Gastrocnemius medialis (tissue), 4 donors: ENCODE measurements at places on chromosomes 1 and 21.

- no peak for DNase-seq
These were observed 998 bp upstream of the TTC34 start for GRCh38 chr1:2802421-2802961.

DNA sequence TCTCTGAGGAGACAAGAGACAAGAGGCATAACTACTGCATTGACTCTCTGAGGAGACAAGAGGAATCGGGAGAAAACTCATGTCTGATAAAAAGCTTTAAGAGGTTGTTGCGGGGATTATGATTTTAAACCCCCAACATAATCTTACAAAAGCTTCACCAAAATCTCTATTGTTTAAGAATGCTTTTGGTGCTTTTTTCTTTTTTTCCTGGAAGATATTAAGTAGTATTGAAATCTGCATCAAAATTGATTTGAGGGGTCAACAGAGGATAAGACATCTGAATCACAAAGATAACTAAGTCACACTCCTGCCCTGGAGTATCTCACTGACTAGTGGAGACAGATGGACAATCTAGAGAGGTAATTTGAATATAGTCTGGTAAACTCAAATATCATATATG lies 115.6 kb upstream of the MROH9 start:
- no peak for DNase-seq

- DNase-seq: no peak
These were observed 79.2 kb upstream of the DESI2 start for GRCh38 chr1:244573768-244574167.

GRCh38 chr1:198681252-198681651 lies 42.4 kb downstream of the PTPRC start:
- DNase-seq: no peak

DNA sequence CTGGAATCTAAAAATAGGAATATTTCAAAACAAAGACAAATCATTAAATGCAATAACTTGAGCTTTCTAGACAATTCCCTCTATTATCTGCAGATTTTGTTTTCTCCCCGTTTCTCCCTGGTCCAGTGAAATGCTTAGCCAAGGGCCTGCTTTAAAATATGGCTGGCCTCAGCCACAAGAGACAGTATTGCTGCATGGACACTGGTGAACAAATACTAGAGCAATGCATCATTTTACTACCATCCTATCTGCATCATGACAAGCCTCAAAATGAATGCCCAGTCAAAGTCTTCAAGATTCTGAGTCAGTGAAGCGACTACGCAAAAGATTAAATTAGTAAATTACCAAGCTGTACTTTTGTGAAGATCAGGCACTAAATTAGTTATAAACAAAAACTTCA lies 80.5 kb downstream of the ENAH start:
- no peak for DNase-seq

DNA sequence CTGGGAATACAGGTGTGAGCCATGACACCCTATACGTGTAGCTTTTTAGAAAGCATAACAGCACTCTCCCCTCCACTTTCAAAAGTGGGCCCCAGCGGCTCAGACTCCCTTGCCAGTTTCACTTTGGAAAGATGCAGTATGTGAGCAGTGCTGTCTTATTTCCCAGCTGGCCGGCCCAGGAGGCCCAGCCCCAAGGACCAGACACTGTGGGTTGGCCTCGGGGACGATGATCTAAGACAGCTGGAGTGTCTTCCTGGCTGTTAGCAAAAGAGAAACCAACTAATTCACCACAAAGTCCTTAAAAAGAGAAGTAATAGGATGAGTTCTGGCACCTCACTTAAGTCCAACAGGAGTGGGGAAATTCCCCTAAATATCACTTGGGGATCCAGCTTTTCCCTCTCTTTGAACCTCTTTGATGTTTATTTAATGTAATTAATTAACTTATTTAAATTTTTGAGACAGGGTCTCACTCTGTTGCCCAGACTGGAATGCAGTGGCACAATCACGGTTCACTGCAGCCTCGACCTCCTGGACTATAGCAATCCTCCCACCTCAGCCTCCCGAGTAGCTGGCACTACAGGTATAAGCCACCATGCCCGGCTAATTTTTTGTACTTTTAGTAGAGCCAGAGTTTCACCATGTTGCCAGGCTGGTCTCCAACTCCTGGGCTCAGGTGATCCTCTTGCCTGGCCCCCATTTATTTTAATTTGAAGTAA lies 17.6 kb upstream of the CLIC4 start:
- no peak for DNase-seq

DNA sequence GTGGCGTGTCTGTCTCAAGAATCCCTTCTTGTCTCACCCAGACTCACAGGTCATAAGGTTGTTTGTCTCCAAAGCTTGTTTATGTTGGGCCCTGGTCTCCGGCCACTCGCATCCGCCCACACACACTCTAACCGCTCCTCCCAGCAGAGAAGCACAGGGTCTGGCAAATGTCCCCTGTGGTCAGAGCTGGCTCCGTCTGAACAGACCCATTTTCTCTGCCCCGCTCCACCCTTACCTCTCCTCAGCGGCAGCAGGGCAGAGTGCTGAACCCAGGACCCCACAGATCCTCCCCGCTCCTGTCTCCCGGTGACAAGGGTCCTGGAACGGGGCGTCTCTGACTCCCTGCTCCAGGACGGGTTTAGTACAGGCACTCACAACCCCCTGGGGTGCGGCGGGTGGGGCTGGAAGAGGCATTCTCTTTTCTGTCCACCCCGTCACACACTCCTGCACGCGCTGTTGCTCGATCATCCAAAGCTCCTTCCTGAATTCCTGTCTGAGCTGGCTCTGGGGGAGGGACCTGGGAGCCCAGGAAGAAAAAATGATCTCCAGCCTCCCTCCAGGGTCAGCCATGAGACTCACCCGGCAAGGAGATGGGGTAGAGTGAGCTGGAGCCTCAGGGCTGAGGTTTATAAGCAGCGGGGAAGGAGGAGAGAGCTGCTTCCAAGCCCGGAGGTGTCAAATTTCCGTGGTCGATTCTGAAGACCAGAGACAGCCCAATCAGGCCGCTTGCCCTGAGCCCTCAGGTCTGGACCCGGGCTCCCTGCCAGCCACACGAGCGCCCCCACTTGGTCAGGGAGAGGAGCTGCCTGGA lies at the start of gene S100A13:
Gene S100A13, minus strand, starts transcription at position 602 of the 811 bp plus-strand sequence. CDS start 1,033 bp downstream, outside the sequence.
- DNase-seq: peak; percentile 83

DNA sequence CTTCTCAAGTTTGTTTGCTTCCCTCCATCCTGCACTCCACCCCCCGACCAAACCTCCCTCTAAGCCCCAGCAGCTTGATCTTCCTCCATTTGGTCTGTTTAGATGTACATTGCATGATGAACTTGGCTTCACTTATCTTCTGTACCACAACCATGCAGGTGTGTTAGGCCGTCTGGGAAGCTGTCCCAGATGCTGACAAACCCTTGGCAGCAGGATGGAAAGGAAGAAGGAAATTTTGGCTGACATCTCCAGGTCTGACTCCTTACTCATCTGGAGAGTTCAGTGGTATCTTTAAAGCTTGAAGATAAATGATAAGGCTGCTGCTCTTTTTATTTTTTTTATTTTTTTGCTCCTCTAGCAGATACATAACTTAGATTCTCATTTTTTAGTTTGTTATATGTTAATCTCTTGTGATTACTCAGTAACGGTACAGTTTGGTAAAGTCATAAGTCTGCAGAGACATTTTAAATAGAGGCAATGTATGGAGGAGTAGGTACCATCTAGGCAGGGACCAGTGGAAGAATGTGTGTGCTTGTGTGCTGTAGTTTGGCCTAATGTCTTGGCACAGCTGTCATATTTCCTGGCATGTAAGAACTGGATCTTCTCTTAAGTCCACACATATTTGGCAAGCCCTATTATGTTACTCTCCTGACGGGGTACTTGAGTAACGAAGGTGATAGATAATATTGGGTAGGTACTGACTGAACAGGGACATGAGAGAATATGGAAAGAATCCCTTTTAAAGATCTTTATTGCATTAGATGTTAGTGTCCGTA lies 79.7 kb downstream of the CACHD1 start:
- no peak for DNase-seq

GRCh38 chr21:35643176-35643575 lies 417.1 kb downstream of the SETD4 start:
- no peak for DNase-seq

DNA sequence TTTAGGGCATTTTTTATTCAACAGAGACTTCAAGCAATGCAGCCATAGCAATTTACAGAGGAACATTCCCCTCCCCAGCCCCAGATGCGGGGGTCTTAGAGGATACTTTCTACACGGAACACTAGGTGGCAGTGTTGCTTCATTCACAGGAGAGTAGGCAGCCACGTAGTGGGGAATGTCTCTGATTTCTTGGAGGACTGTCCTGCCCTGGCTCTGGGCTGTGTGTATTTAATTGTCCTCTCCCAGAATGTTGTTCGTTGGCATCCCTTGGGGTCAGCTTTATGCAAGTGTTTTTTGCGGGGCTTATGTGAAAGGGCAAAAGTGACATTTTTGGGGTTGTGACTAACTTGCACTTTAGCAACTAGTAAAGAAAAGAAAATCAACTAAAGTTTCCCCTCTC lies 96.9 kb downstream of the PAPPA2 start:
- peak; percentile 41 for DNase-seq

DNA sequence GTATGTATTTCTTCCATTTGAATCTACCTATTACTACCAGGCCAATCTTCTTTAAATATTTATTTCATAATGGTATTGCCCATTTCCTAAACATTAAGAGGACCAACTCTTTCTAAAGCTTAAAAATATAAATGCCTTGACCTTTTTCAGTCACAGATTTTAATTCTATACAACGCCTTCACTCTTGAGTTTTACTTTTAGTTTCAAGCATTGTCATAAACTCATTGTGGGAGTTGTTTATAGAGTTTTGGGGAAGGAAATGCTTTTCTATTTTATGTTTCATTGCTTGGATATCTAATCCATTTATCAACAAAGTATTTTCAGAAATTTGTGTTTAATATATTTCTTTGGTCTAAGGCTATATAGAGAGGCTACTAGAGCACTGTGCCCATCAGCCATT lies 155.8 kb downstream of the DPYD start:
- no peak for DNase-seq

DNA sequence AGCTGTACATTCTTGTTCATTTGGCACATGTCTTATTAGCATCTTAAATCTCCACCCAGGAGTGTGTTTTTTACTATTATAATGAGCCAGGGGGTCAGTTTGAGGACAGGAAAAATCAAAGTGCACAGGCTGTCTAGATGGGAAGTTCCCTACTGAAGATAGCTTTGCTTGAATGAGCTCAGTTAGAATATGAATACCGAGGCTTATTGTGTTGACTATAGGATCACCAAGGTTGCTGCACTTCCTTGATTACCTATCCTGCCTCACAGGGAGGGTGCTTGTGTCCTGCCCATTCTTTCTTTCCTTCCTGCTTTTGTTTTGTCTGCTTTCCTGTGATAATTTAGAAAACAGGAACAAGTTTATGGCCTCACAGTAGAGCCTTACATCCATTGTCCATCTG lies 16.3 kb downstream of the PHGDH start:
- DNase-seq: no peak

DNA sequence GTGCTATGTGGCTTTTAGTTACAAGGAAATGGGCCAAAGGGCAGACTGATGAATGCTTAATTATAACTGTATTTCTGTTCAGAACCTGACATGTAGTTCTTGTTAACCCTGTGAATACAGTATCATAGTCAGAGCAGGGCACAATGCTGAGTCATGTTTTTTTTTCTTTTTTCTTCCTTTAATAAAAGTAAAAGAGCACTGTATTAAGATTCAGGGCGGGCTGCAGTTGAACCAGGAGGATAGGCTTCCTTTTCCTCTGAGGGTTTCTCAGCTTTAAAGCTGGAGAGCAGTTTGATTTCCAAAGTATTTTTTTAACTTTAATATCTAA lies 8.7 kb downstream of the CLDN8 start:
- DNase-seq: no peak

- no peak for DNase-seq
These were observed 41.0 kb downstream of the KCNH1 start for GRCh38 chr1:211092955-211093354.

DNA sequence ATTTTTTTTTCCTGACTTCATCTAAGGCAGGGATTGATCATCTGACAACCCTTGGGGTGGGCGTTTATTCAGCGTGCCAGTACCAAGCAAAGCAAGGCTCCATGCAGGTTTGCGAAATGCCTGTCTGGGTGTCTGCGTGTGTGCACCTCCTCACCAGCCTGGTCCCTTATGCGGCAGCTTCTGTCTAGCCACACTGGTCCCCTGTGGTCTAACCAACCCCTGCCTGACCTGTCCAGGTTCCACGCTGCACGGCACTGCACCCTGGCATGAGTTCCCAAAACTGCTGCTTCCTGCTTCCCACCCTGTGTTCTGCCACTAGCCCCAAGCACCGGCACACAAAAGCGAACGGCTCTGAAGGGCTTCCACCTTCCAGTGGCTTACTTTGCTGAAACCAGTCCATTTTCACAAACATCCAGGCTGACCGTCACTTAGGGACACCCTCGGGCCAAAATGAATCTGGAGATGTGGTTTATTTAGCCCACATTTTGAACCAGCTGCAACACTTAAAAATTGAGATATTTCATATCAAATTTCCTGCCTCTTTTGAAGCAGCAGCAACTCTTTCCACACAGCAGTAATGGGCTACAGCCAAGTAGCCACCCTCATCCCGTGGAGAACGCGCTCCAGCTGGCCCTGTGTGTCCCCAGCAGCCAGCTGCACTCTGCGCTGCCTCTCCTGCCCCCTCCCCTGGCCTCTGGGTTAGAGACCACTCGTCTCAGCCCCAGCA lies 55.7 kb downstream of the HLCS start:
- DNase-seq: no peak
